SHP77 treated with DMSO at 0.1 percent for 48 hours (cell line): ENCODE measurements at places on chromosomes 7 and 10.

DNA sequence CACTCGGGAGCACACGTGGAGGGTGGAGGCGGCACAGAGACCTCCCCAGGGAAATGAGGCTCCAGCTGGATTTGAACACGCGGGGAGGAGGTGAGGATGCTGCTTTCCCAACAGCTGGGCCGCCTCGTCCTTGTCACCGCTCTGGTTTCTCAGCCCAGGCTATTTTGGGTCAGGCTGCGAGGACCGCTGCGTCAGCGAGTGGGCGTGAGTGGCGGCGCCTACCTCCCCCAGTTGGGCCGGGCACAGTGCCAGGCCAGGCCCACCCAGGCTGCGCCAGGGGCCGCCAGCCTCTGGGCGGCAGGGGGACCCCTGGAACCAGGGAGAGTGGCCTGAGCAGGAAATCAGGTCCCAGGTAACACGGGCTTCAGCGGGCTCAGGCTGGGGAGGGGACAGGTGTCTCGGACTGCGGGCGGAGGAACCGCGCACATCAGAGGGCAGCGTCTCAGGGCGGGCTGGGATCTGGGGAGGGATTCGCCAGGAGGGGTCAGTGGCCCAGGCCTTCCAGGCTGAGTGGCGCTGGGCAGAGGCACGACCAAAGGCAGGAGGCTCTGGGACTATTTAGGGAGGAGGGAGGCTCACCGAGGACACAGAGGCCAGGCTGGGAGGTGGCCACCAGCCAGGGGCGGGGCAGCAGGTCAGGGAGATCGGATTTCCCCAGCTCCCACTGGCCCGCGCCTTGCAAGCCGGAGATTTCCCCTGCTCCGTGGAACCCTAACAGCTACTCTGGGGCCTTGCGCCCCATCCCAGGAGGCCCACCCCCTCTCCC is 125.2 kb upstream of the RET start:
- DNase-seq: no peak

- no peak for DNase-seq
Observed at GRCh38 chr7:139990142-139990535, 72.6 kb downstream of the PARP12 start.

DNA sequence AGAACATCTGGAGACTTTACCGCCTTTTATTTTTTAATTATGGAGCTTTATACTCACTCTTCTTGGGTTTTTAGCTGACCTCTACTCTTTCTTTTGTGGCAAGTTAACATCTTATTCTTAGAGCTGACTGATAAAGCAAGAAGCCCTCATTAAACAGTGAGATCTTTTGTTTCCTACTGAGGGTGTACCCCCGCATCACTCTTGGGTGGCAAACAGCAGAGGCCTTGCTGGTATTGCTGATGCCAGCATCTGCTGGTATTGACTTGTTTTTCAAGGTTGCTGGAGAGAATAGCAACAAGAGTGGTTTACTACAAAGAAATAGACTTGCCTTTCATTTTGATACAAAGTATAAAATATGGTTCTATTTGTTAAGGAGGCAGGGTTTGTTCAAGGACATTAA is 154.7 kb downstream of the ARID5B start:
- no peak for DNase-seq

- DNase-seq: no peak
Observed at GRCh38 chr7:145665499-145666258, 450.9 kb upstream of the CNTNAP2 start.

GRCh38 chr7:111091593-111092358 is 849 bp downstream of the LRRN3 start:
- peak; percentile 9 for DNase-seq

DNA sequence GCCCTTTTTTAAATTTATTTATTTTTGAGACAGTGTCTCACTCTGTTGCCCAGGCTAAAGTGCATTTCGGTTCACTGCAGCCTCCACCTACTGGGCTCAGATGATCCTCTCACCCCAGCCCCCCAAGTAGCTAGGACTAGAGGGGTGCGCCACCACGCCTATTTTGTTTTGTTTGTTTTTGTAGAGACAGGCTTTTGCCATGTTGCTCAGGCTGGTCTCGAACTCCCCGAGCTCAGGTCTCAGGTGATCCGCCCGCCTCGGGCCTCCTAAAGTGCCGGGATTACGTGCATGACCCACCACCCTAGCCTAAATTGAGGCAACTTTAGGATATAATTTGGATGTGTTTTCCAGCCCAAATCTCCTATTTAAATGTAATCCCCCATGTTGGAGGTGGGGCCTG is 805 bp downstream of the ZNF736 start:
- DNase-seq: no peak

GRCh38 chr7:42065942-42066341 is 171.1 kb downstream of the GLI3 start:
- no peak for DNase-seq

GRCh38 chr7:25626451-25627131 is 398.3 kb upstream of the NPVF start:
- no peak for DNase-seq

DNA sequence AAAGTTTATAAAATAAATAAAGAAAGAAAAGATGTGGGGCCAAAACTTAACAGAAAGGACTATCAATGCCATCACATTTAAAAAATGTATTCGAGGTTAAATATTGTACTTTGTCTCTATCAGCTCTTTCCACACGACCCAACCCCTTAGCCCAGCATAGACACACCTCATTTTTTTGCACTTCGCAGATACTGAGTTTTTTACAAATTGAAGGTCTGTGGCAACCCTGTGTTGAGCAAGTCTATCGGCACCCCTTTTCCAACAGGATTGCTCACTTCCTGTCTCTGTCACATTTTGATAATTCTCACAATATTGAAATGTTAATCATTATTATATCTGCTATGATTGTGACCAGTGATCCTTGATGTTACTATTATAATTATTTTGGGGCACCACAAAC is 151.6 kb upstream of the TBX20 start:
- DNase-seq: no peak

DNA sequence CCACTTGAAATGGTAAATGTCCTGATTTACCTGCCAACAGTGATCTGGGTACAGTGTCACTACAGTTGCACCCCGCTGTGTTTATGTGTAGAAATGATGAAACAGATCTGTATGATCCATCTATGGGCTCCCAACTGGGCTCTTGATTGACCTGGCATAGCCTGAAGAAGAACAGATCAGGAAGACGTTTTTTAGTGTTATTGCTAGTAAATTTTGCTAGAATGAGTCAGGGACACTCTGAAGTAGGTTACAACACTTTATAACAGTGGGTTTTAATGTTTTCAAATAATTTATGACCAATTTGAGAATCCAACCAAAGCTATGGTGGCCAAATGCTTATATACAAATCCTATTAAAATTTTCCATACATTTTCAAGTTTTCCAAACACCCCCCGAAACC is 110.3 kb downstream of the DKK1 start:
- no peak for DNase-seq

DNA sequence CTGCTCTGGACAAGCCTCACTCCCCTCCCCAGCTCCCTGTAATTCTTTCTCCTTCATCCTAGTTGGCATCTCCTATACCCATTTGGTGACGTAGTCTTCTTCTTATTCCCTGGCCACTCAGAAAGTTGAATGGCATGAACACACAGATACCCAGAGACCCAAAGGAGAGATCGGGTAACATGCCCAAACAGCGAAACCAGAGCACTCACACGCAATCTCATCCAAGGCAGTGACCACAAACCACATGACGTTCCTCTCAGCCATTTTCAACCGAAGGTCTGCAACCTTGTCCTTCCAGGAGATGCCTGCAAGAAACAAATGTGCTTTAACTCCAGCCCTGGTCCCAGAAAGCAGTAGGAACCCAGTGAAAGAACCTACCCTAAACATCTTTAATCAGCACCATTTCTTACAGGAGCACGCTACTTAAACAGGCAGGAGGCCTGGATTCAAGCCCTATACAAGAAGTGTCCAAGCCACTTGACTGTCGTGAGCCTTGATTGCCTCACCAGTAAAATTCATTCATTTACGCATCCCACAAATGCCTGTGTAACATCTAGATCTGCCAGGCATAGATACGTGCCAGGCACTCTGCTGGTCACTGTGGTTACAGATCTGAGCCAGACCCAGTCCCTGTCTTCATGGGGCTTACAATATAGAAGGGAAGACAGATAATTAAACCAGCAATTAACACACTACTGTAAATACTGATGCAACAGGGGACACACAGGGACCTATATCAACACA is 37.1 kb downstream of the XPNPEP1 start:
- DNase-seq: no peak

GRCh38 chr7:102205915-102206314 is 80.8 kb upstream of the SH2B2 start:
- no peak for DNase-seq

DNA sequence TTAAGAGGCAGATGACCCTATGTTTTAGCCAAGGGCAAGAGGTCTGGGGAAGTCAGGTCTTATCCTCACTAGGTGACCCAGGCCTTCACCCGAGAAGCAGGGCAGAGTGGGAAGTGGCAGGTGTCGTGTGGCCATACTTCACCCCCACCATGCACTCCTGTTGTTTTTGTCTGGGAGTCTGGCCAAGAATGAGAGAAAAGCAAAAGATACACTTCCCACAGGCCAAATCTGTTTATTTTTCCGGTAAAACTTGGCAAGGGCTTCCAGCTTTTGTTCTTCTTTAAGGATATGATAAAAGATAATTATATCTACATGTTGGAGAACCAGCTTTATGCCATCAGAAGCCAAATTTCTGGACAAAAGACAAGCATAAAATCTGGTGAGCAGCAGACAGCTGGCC is 137.4 kb upstream of the CDC14C start:
- DNase-seq: peak; percentile 96

DNA sequence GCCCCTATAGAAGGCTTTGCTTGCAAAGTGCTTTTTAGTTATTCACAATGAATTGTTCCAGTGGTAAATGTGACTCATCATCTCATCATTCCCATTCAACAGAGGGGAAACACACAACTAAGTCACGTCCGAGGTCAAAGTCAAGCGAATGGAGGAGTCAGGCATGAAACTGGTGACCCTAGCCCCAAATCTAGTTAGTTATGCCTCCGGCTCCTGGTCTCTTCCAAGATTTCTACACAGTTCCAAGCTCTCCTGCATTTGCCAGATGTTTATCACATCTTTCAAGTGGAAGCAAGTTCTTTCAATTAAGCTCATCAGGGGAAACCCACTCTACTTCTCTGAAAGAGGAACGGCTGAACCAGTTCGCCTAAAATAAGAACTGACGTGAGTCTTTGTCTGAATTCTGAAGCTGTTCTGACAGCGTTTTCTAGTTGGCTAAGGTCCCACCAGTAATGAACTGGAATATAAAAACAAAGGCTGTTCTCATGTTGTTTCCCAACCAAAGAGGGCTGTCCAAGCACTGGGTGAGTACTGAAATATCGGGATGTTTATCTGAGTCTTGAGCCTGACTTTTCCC is 140.9 kb upstream of the NRBF2 start:
- no peak for DNase-seq

- DNase-seq: no peak
Observed at GRCh38 chr7:33674804-33675411, 230.4 kb upstream of the BMPER start.

GRCh38 chr7:70829221-70830059 is 302.5 kb upstream of the GALNT17 start:
- DNase-seq: peak; percentile 28

GRCh38 chr10:11831520-11831951 is 8.4 kb downstream of the PROSER2 start:
- no peak for DNase-seq

DNA sequence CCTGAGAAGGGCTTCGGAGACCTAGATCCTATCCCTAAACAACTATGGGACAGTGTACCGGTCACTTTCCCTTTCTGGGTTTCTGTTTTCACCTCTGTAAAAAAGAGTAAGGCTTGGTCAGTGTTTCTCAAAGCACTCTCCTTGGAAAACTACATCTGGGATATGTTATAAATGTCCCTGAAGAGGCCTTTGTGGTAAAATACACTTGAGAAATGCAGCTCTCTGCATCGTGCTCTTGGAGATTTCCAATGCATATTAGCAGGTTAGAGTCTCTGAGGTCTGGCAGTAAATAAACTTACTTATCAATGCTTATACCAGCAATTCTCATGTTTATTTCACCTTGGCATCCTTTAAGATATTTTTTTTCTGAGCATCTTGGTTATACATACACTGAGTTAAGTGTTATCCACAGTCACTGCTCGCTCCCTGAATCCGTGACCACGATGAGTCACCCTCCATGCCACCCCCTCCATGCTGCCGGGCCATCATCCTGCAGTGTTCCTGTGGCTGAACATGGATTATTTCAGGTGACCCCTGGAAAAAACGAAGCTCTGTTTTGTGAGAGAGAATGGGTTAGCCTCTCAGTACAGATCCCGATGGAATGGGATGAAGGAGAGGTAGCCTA is 3.3 kb upstream of the TBXAS1 start:
- DNase-seq: no peak

GRCh38 chr7:136293272-136293671 is 316.1 kb upstream of the MTPN start:
- no peak for DNase-seq

DNA sequence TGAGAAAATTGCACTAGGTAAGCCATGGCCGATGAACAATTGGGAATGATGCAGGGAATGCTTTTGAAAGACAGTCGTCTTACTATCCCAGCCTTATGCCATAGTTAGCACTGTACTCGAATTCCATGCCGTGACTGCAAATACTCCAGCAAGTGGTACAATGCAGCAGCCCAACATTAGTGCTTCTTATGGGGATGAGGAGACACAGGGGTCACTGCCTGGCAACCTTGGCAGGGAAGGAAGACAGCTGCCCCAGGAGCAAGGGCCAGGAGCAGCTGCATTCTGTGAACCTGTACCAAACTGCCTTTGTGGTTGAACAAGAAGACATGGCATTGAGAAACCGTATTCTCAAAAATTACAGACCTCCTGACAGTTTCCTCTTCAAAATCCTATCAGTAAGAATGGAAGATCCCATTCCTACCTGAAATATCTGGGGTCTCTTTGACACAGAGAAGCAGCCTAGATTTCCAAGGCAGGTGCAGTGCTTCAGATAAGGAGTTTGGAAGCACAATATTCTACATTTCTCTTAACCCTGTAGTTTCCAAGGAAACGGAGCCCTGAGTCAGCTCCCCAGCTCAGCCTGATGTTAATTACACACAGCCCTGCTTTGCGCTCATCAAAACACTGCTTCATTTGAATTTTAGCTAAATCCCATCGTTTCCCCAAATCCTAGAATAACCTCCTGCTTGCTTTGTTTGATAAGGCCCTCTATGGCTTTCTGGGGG is 49.0 kb upstream of the FRMD4A start:
- no peak for DNase-seq

DNA sequence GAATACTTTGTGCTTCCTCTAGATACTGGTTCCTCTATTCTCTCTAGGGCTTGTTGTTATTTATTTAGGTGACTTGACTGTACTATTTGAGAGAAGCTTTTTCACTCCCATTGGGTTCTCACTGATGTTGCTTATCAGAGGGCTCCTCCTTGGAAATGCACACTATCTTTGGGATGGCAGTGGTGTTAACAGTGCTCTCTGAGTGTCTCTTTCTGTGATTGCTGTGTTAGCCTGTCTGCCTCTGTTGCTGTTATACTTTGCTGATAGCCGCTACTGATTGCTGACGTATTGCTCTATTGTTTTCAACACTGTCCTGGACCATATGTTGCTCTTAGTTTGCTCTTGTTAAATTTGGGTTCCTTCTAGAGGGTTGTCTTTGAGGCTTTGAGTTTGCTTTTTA is 34.7 kb downstream of the ZNF33A start:
- DNase-seq: no peak

GRCh38 chr7:10804770-10805169 is 168.9 kb upstream of the PHF14 start:
- no peak for DNase-seq

GRCh38 chr10:32413513-32413912 is 32.4 kb upstream of the CCDC7 start:
- no peak for DNase-seq
